ENCODE measurements at places on chromosomes 5 and 9. TPM values are rescaled to one million over a fixed set of nuclear protein-coding genes. Genes with fewer than 3 reads are reported as not detected.

DNA sequence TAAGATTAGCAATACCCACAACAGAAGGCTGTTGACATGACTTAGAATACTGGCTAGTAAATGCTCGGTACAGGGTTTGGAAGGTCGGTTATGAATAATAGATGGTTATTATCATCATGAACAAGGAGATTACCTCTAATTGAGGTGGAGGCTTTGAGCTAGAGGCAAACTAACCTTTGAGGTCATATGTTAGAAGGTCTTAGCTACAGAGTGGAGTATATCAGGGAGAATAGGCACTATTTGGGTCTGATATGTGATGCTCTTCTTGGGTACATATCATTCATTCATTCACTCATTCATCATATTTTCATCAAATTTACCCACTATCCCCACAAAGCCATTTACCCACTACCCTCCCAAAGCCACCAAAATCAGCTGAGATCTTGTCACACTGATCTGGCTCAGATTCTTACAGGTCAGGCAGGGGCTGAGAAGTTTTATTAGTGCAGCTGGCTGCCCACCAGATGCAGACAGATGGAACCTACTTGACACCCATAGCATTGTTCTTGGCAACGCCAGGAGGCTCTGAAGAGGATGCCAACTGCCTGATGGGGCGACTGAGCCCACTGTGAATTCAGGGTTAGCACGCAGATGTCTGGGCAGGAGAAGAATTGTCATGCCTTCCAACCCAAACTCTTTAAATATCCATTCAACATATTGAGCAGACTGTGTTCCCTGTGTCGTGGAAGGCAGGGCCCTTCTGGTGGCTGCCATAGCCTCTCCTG, 90.2 kb upstream of the SH3PXD2B start:
- H3K4me1 ChIP-seq: no peaks in the 10 kb centered on the region
- no peak for DNase-seq
- H3K27ac ChIP-seq: no peak overlapping the region
- H3K36me3 ChIP-seq: no peaks in the 10 kb centered on the region
- no peak overlapping the region for H3K4me3 ChIP-seq

DNA sequence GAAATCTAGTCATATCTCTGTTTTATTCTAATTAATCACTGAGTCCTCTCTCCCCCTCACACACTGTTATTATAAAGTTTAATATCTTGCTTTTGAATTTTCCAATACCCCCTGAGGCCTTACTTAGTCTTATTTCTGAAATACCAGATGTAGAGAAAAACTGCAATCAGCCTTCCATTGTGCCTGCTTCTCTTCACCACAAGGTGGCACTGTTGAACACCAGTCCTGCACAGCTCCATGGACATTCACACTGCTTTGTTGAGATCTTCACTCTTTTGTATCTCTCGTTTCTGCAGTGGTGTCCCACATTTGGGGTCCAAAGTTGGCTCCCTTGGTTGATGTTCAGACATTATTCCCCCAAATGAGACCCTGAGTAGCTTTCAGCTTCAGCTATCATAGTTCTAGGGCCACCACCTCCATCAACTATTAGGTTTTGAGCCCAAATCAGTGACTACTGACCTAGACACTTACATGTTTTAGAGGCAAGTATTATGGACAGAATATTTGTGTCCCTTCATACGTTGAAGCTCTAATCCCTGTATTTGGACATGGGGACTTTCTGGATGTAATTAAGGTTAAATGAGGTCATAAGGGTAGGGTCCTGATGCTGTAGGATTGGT, 24.3 kb downstream of the BOD1 start:
- no peaks in the 10 kb centered on the region for H3K4me1 ChIP-seq
- H3K36me3 ChIP-seq: no peaks in the 10 kb centered on the region
- no peak overlapping the region for H3K4me3 ChIP-seq
- no peaks in the 10 kb centered on the region for H3K27me3 ChIP-seq
- DNase-seq: no peak

DNA sequence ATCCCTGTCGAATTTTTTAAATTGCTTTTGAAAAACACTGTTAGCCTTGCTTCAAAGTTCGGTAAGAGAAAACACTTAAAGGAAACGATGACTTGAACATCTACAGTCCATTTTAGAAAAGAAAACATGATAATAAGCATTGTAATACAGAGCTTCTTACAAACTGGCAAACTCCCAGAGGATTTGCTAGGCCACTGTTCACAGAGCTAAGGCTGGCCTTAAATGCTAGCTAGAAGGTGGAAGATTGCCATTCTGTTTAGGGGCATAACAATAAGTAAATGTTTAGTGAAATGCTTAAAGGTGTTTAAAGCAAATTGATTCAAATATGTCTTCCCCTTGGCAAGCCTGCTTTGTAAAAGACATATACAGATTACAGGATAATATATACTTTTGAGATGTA, 169.6 kb downstream of the TLE4 start:
- no peaks in the 10 kb centered on the region for H3K36me3 ChIP-seq
- H3K4me1 ChIP-seq: no peaks in the 10 kb centered on the region
- DNase-seq: no peak
- H3K4me3 ChIP-seq: no peak overlapping the region
- no peak overlapping the region for H3K27ac ChIP-seq

- H3K4me1 ChIP-seq: no peaks in the 10 kb centered on the region
- H3K4me3 ChIP-seq: no peak overlapping the region
- H3K36me3 ChIP-seq: no peaks in the 10 kb centered on the region
- H3K27ac ChIP-seq: no peak overlapping the region
- no peaks in the 10 kb centered on the region for H3K27me3 ChIP-seq
- DNase-seq: no peak
Measured at GRCh38 chr5:64818245-64818644, 49.5 kb downstream of the CWC27 start.

DNA sequence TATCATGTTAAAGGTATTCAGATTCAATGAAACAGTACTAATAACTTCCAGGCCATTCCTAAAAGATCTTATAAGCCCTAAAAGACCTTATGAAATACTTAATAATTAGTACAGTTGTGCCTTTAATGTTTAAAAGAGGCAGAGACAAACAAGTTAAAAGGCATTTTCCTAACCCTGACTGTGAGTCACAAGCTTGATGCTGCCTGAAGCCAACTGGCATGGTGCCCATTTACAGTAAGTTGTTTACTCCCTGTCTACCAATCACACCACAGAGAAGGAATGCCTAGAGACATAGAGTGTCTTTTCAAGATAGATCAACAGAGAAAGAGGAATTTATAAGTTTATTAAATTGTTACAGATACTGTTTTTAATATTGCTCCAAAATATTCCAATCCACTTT, 47.8 kb downstream of the NR3C1 start:
- DNase-seq: peak; percentile 56
- no peak overlapping the region for H3K4me3 ChIP-seq
- H3K36me3 ChIP-seq: no peaks in the 10 kb centered on the region
- no peaks in the 10 kb centered on the region for H3K27me3 ChIP-seq

GRCh38 chr9:97632248-97632984, 752 bp downstream of the TSTD2 start:
- no peaks in the 10 kb centered on the region for H3K27me3 ChIP-seq
- H3K4me3 ChIP-seq: peak overlapping the region; percentile 97
- H3K27ac ChIP-seq: peak overlapping the region; percentile 98
- no peak for DNase-seq
- peaks cover 15% of the 10 kb centered on the region for H3K4me1 ChIP-seq
- no peaks in the 10 kb centered on the region for H3K36me3 ChIP-seq

DNA sequence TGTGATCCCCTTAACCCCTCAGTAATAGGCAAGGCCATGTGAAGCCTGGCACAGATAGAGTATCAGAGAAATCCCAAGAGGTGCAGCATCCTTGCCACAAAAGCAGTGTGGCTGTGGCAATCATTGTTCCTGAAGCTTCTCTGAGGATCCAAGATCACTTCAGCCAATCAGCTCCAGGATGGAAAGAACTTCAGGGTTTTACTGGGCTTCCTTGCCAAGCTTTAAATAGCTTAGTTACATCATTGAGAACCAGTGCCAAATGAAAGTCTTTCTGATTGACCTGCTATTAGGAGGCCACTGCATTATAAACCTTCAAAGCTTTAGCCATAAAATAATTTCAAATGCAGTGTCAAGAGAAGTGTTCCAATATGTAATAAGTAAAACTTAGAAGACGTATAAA, 430.6 kb downstream of the PIK3R1 start:
- H3K27ac ChIP-seq: no peak overlapping the region
- H3K4me3 ChIP-seq: no peak overlapping the region
- H3K27me3 ChIP-seq: no peaks in the 10 kb centered on the region
- no peak for DNase-seq

- H3K4me1 ChIP-seq: no peaks in the 10 kb centered on the region
- no peak for DNase-seq
- no peaks in the 10 kb centered on the region for H3K36me3 ChIP-seq
- H3K27ac ChIP-seq: no peak overlapping the region
- H3K4me3 ChIP-seq: no peak overlapping the region
- H3K27me3 ChIP-seq: peaks cover 13% of the 10 kb centered on the region
Measured at GRCh38 chr9:98488571-98489312, 220.0 kb downstream of the GABBR2 start.

- no peak overlapping the region for H3K4me3 ChIP-seq
- no peaks in the 10 kb centered on the region for H3K36me3 ChIP-seq
- H3K4me1 ChIP-seq: no peaks in the 10 kb centered on the region
- no peak for DNase-seq
Measured at GRCh38 chr5:107580889-107581820, 89.6 kb downstream of the EFNA5 start.

- no peak for DNase-seq
- H3K4me1 ChIP-seq: no peaks in the 10 kb centered on the region
Measured at GRCh38 chr5:97529354-97529985, 346.4 kb upstream of the RIOK2 start.

DNA sequence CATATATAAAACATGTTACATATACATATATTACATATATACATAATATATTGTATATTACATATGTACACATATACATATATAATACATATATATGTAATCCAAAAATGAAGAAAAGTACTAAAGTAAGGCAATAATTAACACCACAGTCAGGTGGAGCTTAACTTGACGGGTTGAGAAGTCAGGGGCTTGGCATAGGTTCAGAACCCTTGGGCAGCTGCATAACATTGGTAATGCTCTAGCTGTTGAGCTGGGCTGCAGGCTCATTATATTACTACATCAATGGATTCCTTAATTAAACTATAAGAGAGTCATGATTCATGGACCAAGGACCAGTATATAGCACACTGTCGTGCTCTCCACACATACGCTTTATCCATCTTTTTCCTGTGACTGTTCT, 435.2 kb upstream of the ADAMTS16 start:
- no peaks in the 10 kb centered on the region for H3K4me1 ChIP-seq
- H3K27ac ChIP-seq: no peak overlapping the region
- DNase-seq: no peak
- H3K36me3 ChIP-seq: no peaks in the 10 kb centered on the region
- H3K27me3 ChIP-seq: no peaks in the 10 kb centered on the region

GRCh38 chr9:20663133-20663532, 20.9 kb upstream of the FOCAD start:
- DNase-seq: no peak
- H3K4me3 ChIP-seq: no peak overlapping the region
- no peaks in the 10 kb centered on the region for H3K36me3 ChIP-seq
- no peaks in the 10 kb centered on the region for H3K4me1 ChIP-seq
- no peak overlapping the region for H3K27ac ChIP-seq

DNA sequence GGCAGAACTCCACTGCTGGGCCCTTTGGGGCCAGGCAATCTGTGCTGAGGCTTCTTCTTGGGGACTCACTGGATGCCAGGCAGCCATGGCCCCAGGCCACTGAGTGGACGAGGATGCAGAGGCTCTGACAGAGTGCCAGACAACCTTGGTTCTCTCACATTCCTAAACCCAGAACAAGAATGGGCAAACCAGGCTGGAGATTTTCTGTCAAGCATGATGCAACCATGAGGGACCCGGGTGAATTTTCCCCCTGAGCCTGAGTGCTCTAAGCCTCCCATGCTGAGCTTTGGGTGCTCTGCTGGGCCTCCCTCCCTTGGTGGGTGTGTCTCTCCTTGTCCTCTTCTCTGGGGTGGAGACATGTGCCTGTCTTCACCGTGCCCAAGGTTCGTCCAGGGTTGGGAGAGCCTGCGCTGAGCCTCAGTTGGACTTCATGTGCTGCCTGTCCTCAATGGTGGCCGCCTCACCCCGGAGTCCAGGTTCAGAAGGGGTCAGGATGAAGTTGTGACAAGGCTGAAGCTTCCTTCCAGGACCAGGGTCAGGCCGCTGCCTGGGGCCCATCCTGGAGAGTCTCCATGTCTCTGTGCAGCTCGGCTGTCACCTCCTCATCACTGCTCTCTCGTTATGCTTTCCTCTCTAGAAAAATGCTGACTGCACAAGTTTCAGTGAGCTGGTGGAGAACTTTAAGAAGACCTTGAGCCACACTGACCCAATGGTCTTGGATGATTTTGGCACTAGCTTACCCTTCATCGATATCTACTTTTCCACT, 24.1 kb downstream of the PITX1 start:
- no peak overlapping the region for H3K27ac ChIP-seq
- H3K4me3 ChIP-seq: no peak overlapping the region
- no peaks in the 10 kb centered on the region for H3K4me1 ChIP-seq
- H3K36me3 ChIP-seq: no peaks in the 10 kb centered on the region
- DNase-seq: peak; percentile 51

GRCh38 chr5:72291601-72292000, 28.4 kb downstream of the MRPS27 start:
- no peaks in the 10 kb centered on the region for H3K36me3 ChIP-seq
- no peak for DNase-seq
- no peaks in the 10 kb centered on the region for H3K27me3 ChIP-seq
- no peaks in the 10 kb centered on the region for H3K4me1 ChIP-seq

GRCh38 chr9:97857606-97858392, 4.8 kb downstream of the FOXE1 start:
- no peak for DNase-seq
- H3K27me3 ChIP-seq: peaks cover 83% of the 10 kb centered on the region
- no peaks in the 10 kb centered on the region for H3K36me3 ChIP-seq
- H3K4me3 ChIP-seq: no peak overlapping the region
- peaks cover 5% of the 10 kb centered on the region for H3K4me1 ChIP-seq

The FREM1 gene
- 12.2 TPM for total RNA-seq

The GLDC gene
- 0.66 TPM for total RNA-seq

The FXN gene
- 6.9 TPM for total RNA-seq

The UBE2QL1 gene
- 0.44 TPM for total RNA-seq

The PCDHA9 gene
- 0.66 TPM for total RNA-seq

The C6 gene
- 113 TPM for total RNA-seq

The PHAX gene
- total RNA-seq: 58.7 TPM

All from breast epithelium (tissue), 4 donors.